HFFc6 (cell line): ENCODE measurements at places on chromosomes 13 and 19.

- no peak for DNase-seq
These were observed 2.1 kb downstream of the PRMT1 start for GRCh38 chr19:49678985-49679770.

- DNase-seq, result no peak
These were observed 1624.1 kb upstream of the PRR20A start for GRCh38 chr13:55516610-55517009.

- no peak for DNase-seq
These were observed 37.9 kb downstream of the ZFR2 start for GRCh38 chr19:3830621-3831589.

GRCh38 chr13:57813651-57814050, 182.1 kb downstream of the PCDH17 start:
- DNase-seq, result no peak

GRCh38 chr19:14405380-14405757, 13.8 kb downstream of the DDX39A start:
- no peak for DNase-seq

- no peak for DNase-seq
These were observed 3.2 kb upstream of the POLR2E start for GRCh38 chr19:1098177-1099051.

GRCh38 chr13:39036212-39036611, 1.7 kb downstream of the PROSER1 start:
- DNase-seq, result no peak

DNA sequence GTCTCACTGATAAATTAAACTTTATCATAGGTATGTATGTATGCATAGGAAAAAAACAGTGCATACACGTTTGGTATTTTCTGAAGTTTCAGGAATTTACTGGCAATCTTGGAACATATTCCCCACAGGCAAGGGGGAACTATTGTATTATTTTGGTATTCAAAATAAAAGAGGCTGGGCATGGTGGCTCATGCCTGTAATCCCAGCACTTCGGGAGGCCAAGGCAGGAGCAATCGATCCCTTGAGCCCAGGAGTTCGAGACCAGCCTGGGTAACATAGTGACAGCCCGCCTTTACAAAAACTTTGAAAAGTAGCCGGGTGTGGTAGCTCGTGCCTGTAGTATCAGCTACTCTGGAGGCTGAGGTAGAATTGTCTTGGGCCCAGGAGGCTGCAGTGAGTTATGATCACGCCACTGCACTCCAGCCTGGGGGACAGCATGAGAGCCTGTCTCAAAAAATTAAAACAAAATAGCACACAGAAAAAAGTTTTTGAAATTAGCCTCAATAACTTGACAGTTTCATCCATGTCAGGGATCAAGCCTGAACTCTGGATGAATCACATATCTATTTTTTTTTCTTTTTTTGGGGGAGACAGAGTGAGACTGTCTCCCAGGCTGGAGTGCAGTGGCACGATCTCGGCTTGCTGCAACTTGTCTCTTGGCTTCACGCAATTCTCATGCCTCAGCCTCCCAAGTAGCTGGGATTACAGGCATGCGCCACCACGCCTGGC, 29.1 kb upstream of the HOMER3 start:
- no peak for DNase-seq

- no peak for DNase-seq
These were observed 129.0 kb downstream of the IRS2 start for GRCh38 chr13:109657395-109657794.
